ENCODE measurements at places on chromosomes 1 and 21.

DNA sequence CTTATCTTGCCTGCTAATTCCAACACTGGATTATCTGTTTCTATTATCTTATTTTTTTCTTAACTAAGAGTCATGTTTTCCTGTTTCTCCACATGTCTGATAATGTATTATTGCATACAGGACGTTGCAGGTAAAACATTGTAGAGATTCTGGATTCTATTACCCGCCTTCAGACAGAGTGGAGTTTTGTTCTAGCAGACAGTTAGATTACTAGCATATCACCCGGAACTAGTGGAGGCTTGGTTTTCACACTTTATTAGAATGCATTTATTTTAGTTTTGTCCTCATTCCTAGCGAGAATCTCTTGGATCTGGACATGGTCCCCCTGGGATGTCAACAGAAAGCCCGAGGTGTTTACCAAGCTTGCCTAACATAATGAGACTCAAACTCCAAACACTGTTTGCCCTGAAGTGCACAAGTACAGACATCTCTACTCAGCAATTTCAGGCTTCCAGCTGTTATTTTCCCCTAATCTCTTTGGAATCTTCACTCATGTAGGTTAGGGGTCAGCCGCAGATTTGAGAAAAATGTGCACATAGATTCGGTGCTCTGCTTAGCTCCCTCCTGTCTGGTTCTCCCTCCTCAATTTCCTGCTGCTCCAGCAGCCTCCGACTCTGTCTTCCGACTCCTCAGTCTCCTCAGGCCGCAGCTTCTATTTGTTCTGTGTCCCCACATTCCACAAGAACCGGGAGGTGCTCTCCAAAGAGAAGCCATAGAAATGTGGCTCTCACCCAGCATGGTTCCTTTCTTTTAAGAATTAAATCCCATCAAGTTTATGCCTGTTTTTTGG lies 36.8 kb upstream of the PTPRF start:
- no peak for DNase-seq

GRCh38 chr1:239763850-239764249 lies 327.8 kb upstream of the FMN2 start:
- no peak for DNase-seq

DNA sequence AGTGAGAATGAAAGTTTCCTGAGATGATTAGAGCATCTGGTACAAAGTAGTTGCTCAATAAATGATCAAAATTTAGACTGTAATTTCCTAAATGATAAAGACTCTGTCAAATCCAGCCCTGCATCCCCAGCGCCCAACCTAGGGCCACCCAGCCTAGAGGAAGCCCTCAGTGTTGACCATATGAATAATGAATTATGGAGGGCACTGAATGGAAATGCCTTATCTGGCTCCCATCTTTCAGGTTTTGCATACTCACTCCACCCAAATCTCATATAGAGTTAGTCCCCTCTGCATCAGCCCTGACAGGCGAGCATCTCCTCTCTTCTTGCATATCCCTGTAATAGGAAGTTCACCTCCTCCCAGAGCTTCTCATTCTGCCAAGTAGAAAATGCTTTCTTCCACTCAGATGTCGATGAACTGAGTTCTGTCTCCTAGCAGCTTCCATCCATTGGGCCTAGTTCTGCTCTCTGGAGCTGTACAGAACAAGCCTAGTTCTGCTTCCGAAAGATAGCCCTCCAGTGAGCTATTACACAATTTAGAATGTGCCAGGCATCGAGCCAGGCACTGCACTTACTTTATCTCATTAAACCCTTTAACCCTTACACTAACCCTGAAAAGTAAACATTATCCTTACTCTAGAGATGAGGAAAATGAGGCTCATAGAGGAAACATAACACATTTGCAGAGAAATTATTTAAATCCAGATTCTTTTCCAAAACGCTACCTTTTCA lies 20.9 kb downstream of the COA7 start:
- no peak for DNase-seq

DNA sequence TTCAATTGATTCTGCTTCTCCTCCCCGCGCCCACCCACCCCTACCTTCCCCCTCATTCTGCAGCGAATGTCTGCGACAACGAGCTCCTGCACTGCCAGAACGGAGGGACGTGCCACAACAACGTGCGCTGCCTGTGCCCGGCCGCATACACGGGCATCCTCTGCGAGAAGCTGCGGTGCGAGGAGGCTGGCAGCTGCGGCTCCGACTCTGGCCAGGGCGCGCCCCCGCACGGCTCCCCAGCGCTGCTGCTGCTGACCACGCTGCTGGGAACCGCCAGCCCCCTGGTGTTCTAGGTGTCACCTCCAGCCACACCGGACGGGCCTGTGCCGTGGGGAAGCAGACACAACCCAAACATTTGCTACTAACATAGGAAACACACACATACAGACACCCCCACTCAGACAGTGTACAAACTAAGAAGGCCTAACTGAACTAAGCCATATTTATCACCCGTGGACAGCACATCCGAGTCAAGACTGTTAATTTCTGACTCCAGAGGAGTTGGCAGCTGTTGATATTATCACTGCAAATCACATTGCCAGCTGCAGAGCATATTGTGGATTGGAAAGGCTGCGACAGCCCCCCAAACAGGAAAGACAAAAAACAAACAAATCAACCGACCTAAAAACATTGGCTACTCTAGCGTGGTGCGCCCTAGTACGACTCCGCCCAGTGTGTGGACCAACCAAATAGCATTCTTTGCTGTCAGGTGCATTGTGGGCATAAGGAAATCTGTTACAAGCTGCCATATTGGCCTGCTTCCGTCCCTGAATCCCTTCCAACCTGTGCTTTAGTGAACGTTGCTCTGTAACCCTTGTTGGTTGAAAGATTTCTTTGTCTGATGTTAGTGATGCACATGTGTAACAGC lies 339.9 kb downstream of the NTNG1 start:
- DNase-seq = no peak

- DNase-seq = no peak
Observed at GRCh38 chr1:164369698-164370365, 189.2 kb upstream of the PBX1 start.

DNA sequence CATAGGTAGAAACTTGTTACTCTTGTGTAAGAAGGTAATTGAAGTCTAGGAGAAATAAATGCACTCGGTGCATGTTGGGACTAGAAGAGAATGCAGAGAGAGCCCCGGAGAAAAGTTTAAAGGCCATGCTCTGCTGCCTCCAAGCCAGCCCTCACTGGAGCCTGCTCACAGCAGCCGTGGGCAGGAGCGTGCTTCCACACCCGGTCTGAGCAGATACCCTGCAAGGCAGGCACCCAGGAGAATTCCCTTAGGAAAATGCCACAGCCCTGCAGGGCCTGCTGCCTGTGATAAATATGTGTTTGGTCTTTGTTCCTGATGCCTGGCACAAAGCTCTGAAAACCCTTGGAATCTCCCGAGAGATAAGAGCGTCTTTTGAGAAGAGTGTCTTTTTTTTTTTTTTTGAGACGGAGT lies 22.8 kb downstream of the C2CD2 start:
- DNase-seq = no peak

Measured in amniotic stem cell (primary cell).